CD4-positive, alpha-beta T cell treated with Interleukin-6 at 100 ng/mL for 8 hours (primary cell): ENCODE measurements at places on chromosomes 12 and 14.

GRCh38 chr12:29961231-29961630 is 177.5 kb upstream of the TMTC1 start:
- no peak for DNase-seq

DNA sequence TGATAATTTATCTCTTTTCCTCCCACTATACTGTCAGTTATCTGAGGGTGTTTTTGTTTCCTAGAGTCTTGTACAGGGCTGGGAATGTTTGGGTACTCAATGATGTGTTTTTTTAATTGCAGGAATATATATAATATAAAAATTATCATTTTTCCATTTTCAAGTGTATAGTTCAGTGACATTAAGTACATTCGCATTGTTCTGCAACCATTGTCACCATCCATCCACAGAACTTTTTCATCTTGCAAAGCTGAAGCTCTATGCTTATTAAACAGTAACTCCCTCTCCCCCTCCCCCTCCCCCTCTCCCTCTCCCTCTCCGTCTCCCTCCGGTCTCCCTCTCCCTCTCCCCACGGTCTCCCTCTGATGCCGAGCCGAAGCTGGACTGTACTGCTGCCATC is 93.0 kb upstream of the MANSC4 start:
- no peak for DNase-seq

DNA sequence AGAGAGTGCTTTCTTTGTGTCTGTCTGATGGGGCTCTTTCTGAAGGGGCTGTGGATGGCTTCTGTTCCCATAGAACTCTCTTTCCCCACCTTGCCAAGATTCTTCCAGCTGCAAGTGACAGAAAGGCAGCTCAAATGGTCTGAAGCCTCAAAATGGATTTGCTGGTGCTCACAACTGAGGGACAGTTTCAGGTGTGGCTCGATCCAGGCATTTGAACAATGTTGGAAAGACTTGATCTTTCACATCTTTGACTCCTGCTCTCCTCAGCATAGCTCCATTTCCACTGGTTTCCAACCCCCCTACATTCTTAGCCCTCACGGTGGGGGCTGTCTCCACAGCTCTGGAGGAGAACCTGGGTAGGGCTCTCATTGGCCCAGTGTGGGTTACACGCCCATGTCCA is 15.9 kb downstream of the RFLNA start:
- DNase-seq: no peak

GRCh38 chr14:93788543-93789227 is 400 bp upstream of the PRIMA1 start:
- DNase-seq: no peak

DNA sequence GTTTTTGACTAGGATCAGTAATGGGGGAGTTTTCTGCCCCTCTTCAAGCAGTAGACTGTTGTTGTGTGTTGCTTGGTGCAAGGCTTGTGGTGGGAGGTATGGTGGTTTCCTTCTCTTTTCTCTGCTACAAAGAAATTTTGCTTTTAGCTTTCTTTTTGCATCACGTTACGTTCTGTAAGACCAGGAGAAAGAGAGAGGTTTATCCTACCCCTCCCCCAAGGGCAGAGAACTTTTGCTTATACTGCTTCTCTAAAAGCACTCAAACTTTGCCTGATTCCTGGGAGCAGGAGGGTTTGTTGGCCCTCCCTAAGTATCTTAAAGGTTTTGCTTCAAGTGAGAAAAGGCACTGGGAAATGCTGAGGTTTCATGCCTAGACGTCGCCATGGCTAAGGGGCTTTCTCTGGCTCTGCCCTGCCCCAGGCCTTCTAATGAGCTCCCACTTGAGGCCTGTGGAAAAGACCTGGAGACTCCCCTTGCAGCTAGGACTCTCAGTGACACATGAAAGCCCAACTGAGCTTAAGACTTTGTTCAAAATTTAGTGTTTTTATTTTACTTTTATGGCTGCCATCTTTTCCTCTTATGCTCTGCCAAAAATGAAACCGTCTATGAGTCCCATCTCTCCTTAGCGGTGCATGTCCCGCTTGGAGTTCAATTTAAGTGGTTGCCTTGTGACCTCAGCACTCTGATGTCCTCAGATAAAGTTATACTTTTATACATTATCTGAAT is 49.2 kb downstream of the EIF2S3B start:
- DNase-seq: no peak

GRCh38 chr14:77026166-77026929 is 2.2 kb downstream of the IRF2BPL start:
- DNase-seq: no peak

- no peak for DNase-seq
Observed at GRCh38 chr14:59130462-59130861, 58.0 kb upstream of the DAAM1 start.

DNA sequence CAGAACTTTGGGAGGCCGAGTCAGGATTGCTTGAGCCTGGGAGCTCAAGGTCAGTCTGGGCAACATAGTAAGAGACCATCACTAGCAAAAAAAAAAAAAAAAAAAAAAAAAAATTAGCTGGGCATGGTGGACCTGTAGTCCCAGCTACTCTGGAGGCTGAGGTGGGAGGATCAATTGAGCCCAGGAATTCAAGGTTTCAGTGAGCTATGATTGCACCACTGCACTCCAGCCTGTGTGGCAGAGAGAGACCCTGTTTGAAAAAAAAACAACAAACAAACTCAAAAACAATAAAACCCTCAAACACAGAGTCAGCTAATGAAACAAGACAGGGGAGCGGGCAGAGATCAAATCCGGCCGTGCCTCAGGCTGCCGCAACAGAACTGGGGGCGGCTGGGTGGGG is 41.7 kb upstream of the DLK1 start:
- DNase-seq: no peak

- DNase-seq: peak; percentile 3
Observed at GRCh38 chr12:126588586-126589249, 1523.5 kb downstream of the AACS start.
